ENCODE measurements at places on chromosomes 1 and 21.

DNA sequence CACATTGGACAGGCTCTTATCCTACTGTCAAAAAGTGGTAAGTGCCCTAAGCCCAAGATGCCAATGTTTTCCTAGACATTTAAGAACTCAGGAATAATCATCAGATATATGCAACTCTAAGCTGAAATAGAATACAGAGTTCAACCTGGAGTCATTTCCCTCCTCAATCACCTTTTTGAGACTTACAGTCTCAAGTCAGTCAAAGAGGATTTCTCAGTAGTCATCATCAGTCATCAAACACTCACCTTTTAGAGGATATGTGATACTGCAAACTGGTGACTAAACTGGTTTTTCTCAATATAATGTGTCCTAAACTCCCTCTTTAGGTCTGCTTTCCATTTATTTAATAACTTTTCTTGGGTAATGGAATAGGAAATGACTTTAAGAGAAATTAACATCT, 145.3 kb upstream of the ADAMTS5 start:
- no peaks in the 10 kb centered on the region for H3K36me3 ChIP-seq
- H3K27ac ChIP-seq, result no peak overlapping the region
- DNase-seq, result no peak
- no peaks in the 10 kb centered on the region for H3K4me1 ChIP-seq
- H3K4me3 ChIP-seq, result no peak overlapping the region

DNA sequence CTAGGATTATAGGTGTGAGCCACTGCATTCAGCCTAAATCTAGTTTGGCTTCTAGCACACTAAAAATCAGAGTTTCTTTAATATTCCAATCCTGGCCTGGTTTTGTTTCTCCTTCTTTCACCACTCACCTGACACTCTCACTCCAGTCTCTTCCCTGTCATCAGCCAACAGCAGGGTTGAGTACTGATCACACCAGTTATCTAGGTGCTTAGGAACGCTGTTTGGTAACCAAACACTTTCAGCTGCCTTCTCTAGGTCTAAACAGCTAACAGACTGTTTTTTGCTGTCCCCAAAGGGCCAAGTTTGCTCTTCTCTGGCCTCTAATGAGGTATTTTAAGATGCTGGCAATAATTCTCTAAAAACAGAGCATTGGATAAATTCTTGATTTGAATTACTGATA, 17.7 kb upstream of the FRRS1 start:
- no peaks in the 10 kb centered on the region for H3K4me1 ChIP-seq
- H3K4me3 ChIP-seq, result no peak overlapping the region
- no peaks in the 10 kb centered on the region for H3K36me3 ChIP-seq

GRCh38 chr1:31980835-31981455, 32.7 kb upstream of the KHDRBS1 start:
- H3K27ac ChIP-seq, result no peak overlapping the region
- no peak overlapping the region for H3K4me3 ChIP-seq
- DNase-seq, result no peak
- no peaks in the 10 kb centered on the region for H3K36me3 ChIP-seq
- H3K4me1 ChIP-seq, result peaks cover 24% of the 10 kb centered on the region
- H3K27me3 ChIP-seq, result no peaks in the 10 kb centered on the region

DNA sequence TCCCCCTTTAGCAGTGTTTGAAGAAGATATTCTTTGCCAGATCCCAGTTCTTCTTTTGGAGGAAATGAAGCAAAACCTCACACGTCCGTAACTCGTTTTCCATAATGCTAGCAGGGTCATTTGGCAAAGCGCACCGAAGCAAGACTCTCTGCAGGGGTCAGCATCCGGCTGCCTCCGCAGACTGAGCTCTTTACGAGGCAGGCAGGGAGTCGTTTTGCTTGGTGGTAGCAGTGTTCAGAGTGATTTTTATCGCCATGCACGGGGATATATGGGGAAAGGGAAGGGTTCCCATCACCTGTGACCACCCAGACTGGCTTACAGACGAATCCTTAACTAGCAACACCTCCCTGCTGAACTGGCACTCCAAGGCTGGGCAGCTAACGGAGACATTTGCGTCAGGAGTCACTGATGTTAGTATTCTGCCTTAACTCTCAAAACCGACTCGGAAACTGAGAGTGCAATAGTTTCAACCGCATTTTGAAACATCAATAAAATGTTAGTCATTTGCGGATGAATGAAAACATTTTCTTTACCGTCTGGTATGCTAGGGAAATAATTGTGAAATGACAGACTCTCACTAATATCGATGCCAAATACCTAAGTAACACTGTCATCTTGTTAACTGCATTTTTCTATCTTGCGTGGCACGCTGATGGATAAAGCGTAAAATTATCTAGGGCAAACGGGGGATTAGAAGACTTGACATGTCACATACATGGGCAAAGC, 2.2 kb upstream of the NEGR1 start:
- no peaks in the 10 kb centered on the region for H3K36me3 ChIP-seq
- H3K4me3 ChIP-seq, result peak overlapping the region; percentile 83
- H3K27ac ChIP-seq, result peak overlapping the region; percentile 89
- peaks cover 7% of the 10 kb centered on the region for H3K27me3 ChIP-seq

- DNase-seq, result peak; percentile 5
- H3K4me1 ChIP-seq, result peaks cover 5% of the 10 kb centered on the region
- no peaks in the 10 kb centered on the region for H3K36me3 ChIP-seq
- H3K4me3 ChIP-seq, result no peak overlapping the region
These were observed 494.2 kb downstream of the NEGR1 start for GRCh38 chr1:71788113-71788512.

GRCh38 chr1:211699059-211699458, 23.6 kb upstream of the NEK2 start:
- no peak overlapping the region for H3K4me3 ChIP-seq
- no peak overlapping the region for H3K27ac ChIP-seq
- no peaks in the 10 kb centered on the region for H3K27me3 ChIP-seq
- no peaks in the 10 kb centered on the region for H3K36me3 ChIP-seq
- no peak for DNase-seq

DNA sequence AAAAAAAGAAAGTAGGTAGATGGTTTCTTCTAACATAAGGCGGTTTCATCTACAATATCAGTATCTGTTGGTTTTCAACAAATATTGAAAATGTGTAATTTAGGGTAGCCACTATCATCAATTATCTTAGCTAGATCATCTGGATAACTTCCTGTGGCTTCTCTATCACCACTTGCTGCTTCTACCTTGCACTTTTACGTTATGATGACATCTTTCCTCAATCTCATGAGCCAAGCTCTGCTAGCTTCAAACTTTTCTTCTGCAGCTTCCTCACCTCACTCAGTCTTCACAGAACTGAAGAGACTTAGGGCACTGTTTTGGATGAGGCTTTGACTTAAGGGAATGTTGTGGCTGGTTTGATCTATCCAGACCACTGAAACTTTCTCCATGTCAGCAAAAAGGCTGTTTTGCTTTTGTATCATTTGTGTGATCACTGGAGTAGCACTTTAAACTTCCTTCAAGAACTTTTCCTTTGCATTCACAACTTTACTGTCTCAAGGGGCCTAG, 144.9 kb upstream of the HP1BP3 start:
- DNase-seq, result no peak
- H3K27ac ChIP-seq, result no peak overlapping the region
- H3K4me3 ChIP-seq, result no peak overlapping the region
- H3K36me3 ChIP-seq, result peaks cover 4% of the 10 kb centered on the region

- no peak overlapping the region for H3K4me3 ChIP-seq
- H3K27ac ChIP-seq, result no peak overlapping the region
- H3K4me1 ChIP-seq, result no peaks in the 10 kb centered on the region
These were observed 202.6 kb downstream of the PTPRC start for GRCh38 chr1:198841477-198841876.

DNA sequence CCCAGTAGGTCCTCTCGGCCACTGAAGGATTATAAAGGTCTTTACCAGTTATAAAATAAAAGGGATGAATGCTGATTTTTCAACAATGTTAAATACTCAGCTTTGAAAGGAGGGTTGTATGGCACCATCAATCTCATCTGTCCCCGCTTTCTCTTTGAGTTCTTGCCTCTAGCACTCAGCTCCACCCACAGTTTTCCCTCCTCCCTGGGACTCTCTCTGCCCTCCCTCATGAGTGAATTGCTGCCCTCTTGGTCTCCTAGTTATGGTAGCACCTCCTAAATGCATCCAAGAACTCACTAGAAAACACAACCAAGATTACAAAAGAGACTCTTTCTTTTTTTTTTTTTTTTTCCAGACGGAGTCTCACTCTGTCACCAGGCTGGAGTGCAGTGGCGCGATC, 91.0 kb downstream of the TEX35 start:
- H3K4me3 ChIP-seq, result no peak overlapping the region
- no peaks in the 10 kb centered on the region for H3K36me3 ChIP-seq
- no peak overlapping the region for H3K27ac ChIP-seq
- no peak for DNase-seq

DNA sequence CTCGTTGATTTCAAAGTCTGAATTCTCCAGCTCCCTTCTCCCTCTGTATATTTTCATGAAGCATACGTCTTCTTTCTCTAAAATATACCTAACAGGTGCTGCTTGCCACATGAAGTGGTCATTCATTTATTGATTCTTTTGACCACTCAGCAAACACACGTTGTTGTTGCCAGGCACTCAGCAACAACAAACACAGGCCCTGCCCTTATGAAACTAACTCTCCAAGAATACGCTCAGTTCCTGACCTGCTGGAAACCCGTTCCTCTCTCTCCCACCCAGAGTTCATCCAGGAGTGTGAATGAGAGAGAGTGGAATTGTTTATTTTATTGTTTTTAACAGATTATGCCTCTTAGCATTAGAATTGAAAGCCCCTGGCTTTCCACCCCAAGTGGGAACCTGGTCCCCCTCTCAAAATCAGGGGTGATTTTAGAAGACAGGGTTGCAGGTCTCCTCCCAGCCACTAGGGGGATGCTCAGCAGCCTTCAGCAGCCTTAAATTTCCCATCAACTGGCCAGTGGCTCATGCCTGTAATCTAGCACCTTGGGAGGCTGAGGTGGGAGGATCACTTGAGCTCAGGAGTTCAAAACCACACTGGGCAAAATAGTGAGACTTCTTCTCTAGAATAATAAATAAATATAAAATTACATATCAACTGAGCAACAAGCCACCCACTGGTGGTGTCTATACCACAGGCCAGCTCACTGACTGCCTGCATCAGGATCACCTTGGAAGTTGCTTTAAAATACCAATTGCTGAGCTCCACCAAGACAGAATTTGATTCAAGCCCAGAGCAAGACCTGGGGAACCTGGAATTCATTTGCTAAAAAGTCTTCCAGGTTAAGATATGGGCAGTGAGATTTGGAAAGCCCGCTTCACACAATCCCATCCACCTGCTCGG, 181.0 kb upstream of the KLHDC7A start:
- H3K4me1 ChIP-seq, result no peaks in the 10 kb centered on the region
- H3K27ac ChIP-seq, result no peak overlapping the region
- no peaks in the 10 kb centered on the region for H3K36me3 ChIP-seq
- DNase-seq, result peak; percentile 40

- H3K27me3 ChIP-seq, result no peaks in the 10 kb centered on the region
- H3K36me3 ChIP-seq, result no peaks in the 10 kb centered on the region
- H3K4me1 ChIP-seq, result no peaks in the 10 kb centered on the region
- no peak overlapping the region for H3K27ac ChIP-seq
- H3K4me3 ChIP-seq, result no peak overlapping the region
- DNase-seq, result no peak
These were observed 15.0 kb upstream of the FAM131C start for GRCh38 chr1:16088351-16088911.

- H3K27ac ChIP-seq, result peak overlapping the region; percentile 67
- no peaks in the 10 kb centered on the region for H3K36me3 ChIP-seq
- H3K4me1 ChIP-seq, result peaks cover 5% of the 10 kb centered on the region
These were observed 39.1 kb upstream of the CDC42BPA start for GRCh38 chr1:227357171-227357926.

GRCh38 chr1:85144351-85144750, 56.5 kb downstream of the SYDE2 start:
- H3K4me1 ChIP-seq, result no peaks in the 10 kb centered on the region
- no peaks in the 10 kb centered on the region for H3K27me3 ChIP-seq
- peak; percentile 55 for DNase-seq
- no peak overlapping the region for H3K27ac ChIP-seq
- H3K4me3 ChIP-seq, result no peak overlapping the region
- no peaks in the 10 kb centered on the region for H3K36me3 ChIP-seq

DNA sequence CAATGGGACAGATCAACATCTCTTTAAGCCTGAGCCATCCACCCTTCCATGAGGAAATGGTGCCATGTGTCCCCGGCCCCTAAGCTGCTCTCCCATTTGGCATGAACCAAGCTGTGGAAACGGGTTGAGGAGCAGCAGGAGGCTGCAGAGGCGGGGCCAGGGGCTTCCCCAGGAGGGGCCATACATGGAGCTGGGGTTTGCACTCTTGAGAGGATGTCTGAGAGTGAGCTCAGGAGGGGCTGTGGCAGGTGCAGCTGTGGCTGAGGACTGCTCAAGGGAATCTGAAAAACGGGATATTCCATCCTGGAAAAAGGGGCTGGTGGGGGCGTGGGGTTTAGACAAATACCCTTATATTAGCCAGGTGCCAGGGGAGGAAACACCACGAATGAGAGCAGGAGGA, 7.1 kb upstream of the CLEC20A start:
- H3K4me1 ChIP-seq, result peaks cover 7% of the 10 kb centered on the region
- no peak overlapping the region for H3K27ac ChIP-seq
- DNase-seq, result no peak
- no peaks in the 10 kb centered on the region for H3K36me3 ChIP-seq
- H3K27me3 ChIP-seq, result no peaks in the 10 kb centered on the region
- H3K4me3 ChIP-seq, result no peak overlapping the region

DNA sequence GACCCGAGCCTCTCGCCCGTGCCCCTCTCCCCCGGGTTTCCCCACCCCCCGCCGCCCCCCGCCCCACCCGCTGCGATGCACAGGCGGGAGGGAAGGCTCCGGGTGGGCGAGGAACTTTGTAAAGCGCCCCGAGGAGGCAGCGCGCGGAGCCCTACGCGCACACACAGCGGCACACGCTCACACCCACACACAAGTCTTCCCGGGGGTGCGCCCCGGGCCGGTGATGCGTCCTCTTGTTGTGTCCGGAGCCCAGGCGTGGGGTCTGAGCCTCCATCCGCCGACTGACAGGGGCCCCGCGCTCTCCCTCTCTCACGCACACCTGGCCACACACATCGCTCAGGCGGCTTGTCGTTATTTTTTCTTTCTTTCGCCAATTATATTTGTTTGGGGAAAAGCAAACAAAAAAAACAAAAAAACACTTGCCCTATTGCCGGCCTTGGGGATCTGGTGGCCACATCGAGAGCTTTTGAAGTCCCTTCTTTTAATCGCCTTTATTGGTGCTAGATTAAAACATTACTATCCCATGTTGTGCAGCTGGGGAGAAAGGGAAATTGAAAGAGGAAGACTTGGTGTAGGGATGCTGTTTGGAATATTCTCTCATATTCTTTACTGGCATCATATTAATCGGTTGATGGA, 770 bp downstream of the NTNG1 start:
- H3K27me3 ChIP-seq, result peaks cover 52% of the 10 kb centered on the region
- peaks cover 16% of the 10 kb centered on the region for H3K4me1 ChIP-seq
- H3K27ac ChIP-seq, result no peak overlapping the region
- DNase-seq, result no peak
- peak overlapping the region; percentile 54 for H3K4me3 ChIP-seq

DNA sequence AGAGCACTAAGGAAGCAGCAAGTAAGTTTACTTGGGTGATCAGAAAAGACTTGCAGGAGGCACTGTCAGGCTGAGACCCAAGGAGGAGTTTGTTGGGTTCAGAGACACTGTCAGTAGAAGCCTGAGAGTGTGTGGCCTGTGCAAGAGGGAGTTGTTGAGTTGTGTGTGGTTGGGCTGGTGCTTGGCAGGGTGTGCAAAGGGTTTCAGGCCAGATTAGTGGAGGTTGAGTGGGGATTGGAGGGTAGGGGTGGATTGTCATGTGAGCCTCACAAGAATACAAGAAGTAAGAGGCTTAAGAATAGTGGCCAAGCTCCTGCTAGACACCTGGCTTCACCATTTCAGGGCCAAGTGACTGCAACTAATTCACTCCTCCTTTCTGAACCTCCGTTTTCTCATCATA, 8.9 kb upstream of the KIF21B start:
- no peak overlapping the region for H3K27ac ChIP-seq
- H3K4me1 ChIP-seq, result peaks cover 8% of the 10 kb centered on the region
- H3K4me3 ChIP-seq, result no peak overlapping the region
- H3K27me3 ChIP-seq, result no peaks in the 10 kb centered on the region
- no peak for DNase-seq

All from stomach (tissue), 19 donors.